Urothelium cell line (cell line): ENCODE measurements at places on chromosomes 4 and X.

GRCh38 chr4:25209702-25210101, 24.1 kb upstream of the PI4K2B start:
- DNase-seq: no peak

- DNase-seq: no peak
Observed at GRCh38 chrX:136021160-136021559, 35.9 kb downstream of the SLC9A6 start.

GRCh38 chr4:107850438-107850837, 25.7 kb downstream of the SGMS2 start:
- DNase-seq: no peak

DNA sequence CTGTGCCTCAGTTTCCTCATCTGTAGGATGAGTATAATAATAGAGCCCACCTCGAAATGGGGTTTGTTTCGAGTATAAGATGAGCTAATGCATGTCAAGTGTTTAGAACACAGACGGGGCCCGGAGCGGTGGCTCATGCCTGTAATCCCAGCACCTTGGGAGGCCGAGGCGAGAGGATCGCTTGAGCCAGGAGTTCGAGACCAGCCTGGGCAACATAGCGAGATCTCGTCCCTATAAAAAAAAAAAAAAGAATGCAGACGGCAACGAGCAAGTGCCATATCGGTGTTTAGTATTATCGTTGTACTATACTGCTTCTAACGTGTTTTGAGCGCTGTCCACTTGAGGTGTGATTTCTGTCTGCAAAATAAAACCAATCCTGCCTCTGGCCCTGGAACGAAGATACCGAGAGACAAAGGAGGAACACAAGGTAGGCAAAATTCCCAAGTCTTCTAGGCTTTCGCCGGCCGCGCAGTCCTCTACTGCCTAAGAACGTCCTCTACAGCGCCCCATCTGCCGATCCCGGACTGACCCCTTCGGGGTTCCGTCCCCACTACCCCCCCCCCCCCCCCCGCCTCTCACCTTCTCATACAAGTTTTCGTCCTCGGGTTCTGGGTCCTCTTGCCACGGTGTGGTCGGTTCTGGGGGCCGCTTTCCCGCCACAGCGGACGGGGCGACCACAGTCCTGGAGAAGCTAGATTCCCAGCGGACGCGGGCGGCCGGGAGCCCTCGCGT, 442 bp downstream of the NDUFB11 start:
- DNase-seq: peak; percentile 63
